Activated CD4-positive, alpha-beta T cell treated with anti-CD3 and anti-CD28 coated beads for 36 hours (primary cell): ENCODE measurements at places on chromosomes 1 and 21. TPM values are rescaled to one million over a fixed set of nuclear protein-coding genes. Genes with fewer than 3 reads are reported as not detected.

The TRIM58 gene
- total RNA-seq = 0.18 TPM

The E2F2 gene
- 32.0 TPM for total RNA-seq

- DNase-seq = no peak
These were observed 47.7 kb downstream of the ZNHIT6 start for GRCh38 chr1:85660541-85660940.

- no peak for DNase-seq
These were observed 44.8 kb downstream of the OLFML3 start for GRCh38 chr1:114024049-114024448.

GRCh38 chr1:201008666-201009360, 14.7 kb downstream of the KIF21B start:
- DNase-seq = no peak

DNA sequence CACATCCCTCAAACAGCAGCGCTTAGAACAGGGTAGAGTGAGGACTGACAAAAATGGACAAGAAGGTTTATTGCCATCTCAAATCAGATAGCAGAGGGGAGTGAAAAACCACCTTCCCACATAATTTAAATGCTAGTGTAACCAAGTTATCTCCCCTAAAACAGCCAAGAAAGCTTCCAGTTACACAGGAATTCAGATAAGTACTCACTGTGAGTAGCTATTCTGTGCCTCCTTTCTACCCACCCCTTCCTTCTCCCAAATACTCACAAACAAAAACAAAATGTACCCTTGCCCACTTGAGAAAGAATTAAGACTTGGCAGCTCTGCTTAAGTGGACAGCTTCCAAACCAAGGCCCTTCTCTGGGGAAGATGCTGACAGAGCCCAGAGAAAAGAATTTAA, 9.1 kb downstream of the OTUD7B start:
- no peak for DNase-seq

The ACKR1 gene
- total RNA-seq = not detected

DNA sequence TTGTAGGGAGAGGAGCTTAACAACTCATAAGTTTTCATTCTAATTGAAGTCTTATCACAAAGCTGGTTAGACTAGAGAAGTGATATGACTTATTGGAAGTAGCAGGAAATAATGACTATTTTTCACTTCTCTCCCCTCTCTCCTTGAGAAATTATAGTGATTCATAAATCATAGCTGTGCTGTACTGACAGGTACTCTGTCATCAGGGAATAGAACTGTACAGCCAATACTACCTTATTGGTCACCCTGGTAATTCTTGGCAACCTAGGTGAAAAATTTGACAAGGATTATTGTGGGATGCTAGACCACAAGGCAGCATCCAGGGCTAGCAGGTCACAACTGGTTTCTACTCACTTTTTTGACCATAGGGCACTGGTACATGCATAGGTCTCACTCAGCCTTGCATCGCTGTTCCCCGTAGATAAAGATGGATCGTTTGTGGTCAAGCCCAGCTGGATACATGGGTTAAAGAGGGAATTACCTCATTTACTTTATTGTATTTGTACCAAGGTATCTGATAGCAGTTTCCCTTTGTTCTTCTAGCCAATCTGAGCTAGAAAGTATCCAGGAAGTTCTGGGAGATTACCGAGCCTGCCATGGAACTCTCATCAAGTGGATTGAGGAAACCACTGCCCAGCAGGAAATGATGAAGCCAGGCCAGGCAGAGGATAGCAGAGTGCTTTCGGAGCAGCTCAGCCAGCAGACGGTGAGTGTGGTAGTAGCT, 113.6 kb downstream of the MACF1 start:
- DNase-seq = no peak

The WASF2 gene
- 132 TPM for total RNA-seq

The SYCP1 gene
- total RNA-seq = not detected

DNA sequence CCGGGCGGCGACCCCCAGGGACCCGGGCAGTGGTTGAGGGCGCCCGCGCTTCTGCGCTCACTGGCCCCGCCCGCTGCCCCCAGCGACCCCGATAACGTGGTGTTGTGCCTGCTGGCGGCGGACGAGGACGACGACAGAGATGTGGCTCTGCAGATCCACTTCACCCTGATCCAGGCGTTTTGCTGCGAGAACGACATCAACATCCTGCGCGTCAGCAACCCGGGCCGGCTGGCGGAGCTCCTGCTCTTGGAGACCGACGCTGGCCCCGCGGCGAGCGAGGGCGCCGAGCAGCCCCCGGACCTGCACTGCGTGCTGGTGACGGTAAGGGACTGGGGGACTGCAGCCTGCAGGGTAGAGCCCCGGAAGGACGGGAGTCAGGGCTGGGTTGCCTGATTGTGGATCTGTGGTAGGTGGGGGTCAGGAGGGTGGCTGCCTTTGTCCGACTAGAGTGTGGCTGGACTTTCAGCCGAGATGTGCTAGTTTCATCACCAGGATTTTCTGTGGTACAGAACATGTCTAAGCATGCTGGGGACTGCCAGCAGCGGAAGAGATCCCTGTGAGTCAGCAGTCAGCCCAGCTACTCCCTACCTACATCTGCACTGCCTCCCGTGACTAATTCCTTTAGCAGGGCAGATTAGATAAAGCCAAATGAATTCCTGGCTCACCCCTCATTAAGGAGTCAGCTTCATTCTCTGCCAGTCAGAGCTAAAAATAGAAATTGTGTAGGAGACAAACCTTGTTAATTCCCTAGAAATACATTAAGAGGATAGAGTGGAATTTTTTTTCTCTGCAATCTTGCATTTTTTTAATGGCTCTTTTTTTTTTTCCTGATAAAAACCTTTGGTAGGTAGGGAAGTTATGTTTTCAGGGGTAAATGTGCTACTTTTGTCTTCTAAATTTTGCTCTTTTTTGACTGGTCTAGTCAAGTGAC, 1.5 kb downstream of the GADD45A start:
- DNase-seq = peak; percentile 77

DNA sequence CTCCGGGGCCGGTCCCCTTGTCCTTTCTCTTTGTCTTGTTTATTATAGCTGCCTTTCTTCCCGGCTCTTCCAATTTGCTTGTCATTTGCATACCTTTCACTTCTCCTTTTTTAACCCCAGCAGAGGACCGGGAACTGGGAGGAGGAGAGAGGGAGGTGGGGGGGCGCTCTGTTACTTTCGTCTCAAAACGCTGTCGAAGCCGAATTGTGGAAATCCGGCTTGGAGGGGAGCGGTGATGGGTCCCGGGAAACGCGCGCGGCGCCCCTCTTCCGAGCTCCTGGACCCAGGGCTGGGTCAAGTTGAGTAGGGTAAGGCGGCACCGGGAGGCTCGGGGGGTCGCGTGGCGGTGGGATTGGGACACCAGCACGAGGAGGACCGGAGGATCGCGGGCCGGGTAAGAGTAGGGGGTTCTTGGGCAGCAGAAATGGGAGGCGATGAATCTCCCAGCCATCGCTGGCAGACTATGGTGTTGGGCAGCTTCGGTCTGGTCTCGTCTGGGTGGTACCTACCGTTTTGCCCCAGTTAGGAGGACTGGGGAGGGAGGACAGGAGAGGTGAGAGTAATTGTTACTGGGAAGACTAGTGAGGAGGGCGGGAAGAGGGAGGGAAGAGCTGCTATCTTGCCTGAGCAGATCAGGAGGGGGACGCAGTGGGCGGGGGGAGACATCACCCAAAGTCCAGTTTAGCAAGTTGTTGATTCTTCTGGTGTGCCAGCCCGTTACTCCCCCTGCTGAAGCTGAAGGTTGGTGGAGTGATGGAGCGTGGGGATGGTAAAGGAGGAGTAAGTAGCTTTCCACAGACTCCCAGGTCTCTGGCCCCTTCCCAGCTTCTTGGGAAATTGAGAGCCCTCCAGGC, 1.5 kb downstream of the PROX1 start:
- no peak for DNase-seq

GRCh38 chr1:84492726-84493125, 13.5 kb upstream of the SPATA1 start:
- no peak for DNase-seq

GRCh38 chr21:42806509-42807140, 72.7 kb downstream of the WDR4 start:
- no peak for DNase-seq

- no peak for DNase-seq
These were observed 13.4 kb downstream of the ELOA start for GRCh38 chr1:23756676-23757075.

The FAM110D gene
- total RNA-seq = not detected
